ENCODE measurements at places on chromosomes 3 and 15. TPM values are rescaled to one million over a fixed set of nuclear protein-coding genes. Genes with fewer than 3 reads are reported as not detected.

The MUSTN1 gene
- total RNA-seq: 3.3 TPM

The UBE2E2 gene
- total RNA-seq: 53.8 TPM

The SLC2A2 gene
- not detected for total RNA-seq

The SACM1L gene
- total RNA-seq: 79.6 TPM

The P2RY1 gene
- 32.9 TPM for total RNA-seq

The PPP2R3A gene
- 12.9 TPM for total RNA-seq

The VPS8 gene
- total RNA-seq: 46.1 TPM

The ALCAM gene
- total RNA-seq: 24.0 TPM

GRCh38 chr15:90929246-90930019 lies 2.9 kb downstream of the HDDC3 start:
- H3K4me1 ChIP-seq: peaks cover 12% of the 10 kb centered on the region
- H3K27ac ChIP-seq: no peak overlapping the region
- H3K36me3 ChIP-seq: no peaks in the 10 kb centered on the region
- no peak for DNase-seq
- peaks cover 12% of the 10 kb centered on the region for H3K27me3 ChIP-seq

- H3K27me3 ChIP-seq: no peaks in the 10 kb centered on the region
- peaks cover 13% of the 10 kb centered on the region for H3K4me1 ChIP-seq
- H3K27ac ChIP-seq: no peak overlapping the region
- no peak for DNase-seq
- peaks cover 57% of the 10 kb centered on the region for H3K36me3 ChIP-seq
- H3K4me3 ChIP-seq: no peak overlapping the region
Measured at GRCh38 chr3:14471016-14471415, 68.6 kb downstream of the SLC6A6 start.

GRCh38 chr3:177928172-177928873 lies 607.9 kb upstream of the KCNMB2 start:
- DNase-seq: no peak
- H3K4me1 ChIP-seq: 0 out of 2 replicates have a peak, but pooled peaks cover 3% of the 10 kb centered on the region
- no peaks in the 10 kb centered on the region for H3K36me3 ChIP-seq
- H3K27me3 ChIP-seq: no peaks in the 10 kb centered on the region
- no peak overlapping the region for H3K4me3 ChIP-seq

DNA sequence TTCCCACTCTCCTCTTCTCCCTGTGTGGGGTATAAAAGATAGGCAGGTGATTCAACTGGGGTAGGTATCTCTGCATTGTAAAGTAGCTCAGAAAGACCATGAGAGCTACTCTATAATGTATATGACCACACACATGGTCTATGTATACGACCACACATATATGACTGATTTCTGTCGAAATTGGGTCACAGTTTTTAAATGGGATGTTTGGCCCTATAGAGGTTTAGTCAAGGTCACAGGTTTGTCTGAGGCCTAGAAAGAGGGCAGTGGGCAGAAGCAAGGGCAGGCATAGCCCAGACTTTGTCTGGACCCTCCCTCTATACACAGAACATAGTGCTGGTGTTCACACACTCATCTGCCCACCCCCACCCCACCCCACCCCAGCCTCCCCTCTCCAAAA lies 4.4 kb downstream of the LAMP3 start:
- H3K27ac ChIP-seq: no peak overlapping the region
- peaks cover 12% of the 10 kb centered on the region for H3K4me1 ChIP-seq
- DNase-seq: no peak
- no peak overlapping the region for H3K4me3 ChIP-seq

GRCh38 chr3:7813365-7813764 lies 688.3 kb upstream of the LMCD1 start:
- peaks cover 14% of the 10 kb centered on the region for H3K36me3 ChIP-seq
- 0 out of 2 replicates have a peak overlapping the region, but pooled peaks have one; percentile 27 for H3K27ac ChIP-seq
- no peaks in the 10 kb centered on the region for H3K27me3 ChIP-seq
- H3K4me3 ChIP-seq: no peak overlapping the region
- no peak for DNase-seq
- peaks cover 16% of the 10 kb centered on the region for H3K4me1 ChIP-seq

- no peak overlapping the region for H3K27ac ChIP-seq
- peaks cover 56% of the 10 kb centered on the region for H3K4me1 ChIP-seq
- no peak for DNase-seq
- peak overlapping the region; percentile 78 for H3K4me3 ChIP-seq
- no peaks in the 10 kb centered on the region for H3K36me3 ChIP-seq
- peaks cover 7% of the 10 kb centered on the region for H3K27me3 ChIP-seq
Measured at GRCh38 chr3:187292631-187293515, 1.3 kb upstream of the MASP1 start.

DNA sequence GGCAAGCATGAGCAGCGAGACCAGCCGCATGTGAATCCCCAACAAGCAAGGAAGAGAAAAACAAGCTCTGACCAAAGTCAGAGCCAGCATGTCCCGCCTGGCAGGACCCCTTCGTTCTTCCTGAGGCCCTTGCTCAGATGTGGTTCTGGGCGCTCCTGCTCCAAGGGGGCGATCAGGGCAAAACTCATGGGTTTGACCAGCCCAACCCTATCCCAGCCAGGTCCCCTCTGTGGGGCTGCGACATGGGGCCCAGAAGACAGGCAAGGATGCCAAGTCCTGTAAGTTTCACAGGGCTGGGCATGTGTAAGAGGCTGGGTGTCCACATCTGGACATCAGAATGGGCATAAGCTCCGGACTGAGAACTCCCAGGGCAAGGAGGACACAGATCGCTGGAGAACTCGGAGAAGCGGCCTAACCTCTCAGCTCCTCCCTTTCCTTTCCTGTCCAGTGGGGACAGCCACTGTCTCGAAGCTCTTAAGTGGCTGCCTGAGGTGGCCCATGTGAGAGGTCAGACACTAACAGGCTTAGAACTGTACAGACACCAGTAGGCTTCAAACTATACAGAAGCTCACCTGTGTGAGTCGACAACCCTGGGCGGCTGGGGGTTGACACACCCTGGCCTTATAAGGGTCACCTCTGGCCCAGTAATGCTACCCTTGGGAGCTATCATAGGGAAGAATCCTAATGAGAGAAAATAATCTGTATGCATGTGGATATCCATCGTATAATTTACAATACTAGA lies 48.9 kb downstream of the XXYLT1 start:
- DNase-seq: no peak
- H3K36me3 ChIP-seq: peaks cover 20% of the 10 kb centered on the region
- no peaks in the 10 kb centered on the region for H3K27me3 ChIP-seq
- peak overlapping the region; percentile 60 for H3K27ac ChIP-seq
- no peak overlapping the region for H3K4me3 ChIP-seq

GRCh38 chr15:73749971-73750370 lies 3.2 kb downstream of the INSYN1 start:
- peaks cover 51% of the 10 kb centered on the region for H3K4me1 ChIP-seq
- no peak overlapping the region for H3K27ac ChIP-seq
- no peak for DNase-seq

DNA sequence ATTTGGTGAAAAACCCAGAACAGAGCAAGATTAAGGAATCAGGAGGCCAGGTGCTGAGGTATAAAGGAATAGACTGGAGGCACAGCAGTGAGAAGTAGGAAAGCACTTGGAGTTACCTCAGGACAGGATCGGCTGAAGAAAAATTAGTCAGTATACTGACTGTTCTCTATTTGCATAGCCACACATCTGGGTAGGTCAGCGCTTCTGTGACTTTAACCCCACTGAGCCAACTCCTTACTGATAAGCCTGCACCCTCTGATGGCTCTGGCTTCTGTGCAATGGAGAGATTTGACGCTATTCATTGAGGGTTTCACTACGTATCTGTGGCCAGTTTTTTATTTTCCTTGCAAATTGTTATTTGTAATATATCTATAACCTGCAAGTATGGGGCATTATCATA lies 22.3 kb downstream of the MECOM start:
- no peak for DNase-seq
- H3K4me1 ChIP-seq: peaks cover 11% of the 10 kb centered on the region
- H3K27ac ChIP-seq: no peak overlapping the region
- H3K4me3 ChIP-seq: no peak overlapping the region
- H3K36me3 ChIP-seq: peaks cover 11% of the 10 kb centered on the region
- H3K27me3 ChIP-seq: no peaks in the 10 kb centered on the region

Data from WTC11 (cell line).